ENCODE measurements at places on chromosomes 7 and 10.

DNA sequence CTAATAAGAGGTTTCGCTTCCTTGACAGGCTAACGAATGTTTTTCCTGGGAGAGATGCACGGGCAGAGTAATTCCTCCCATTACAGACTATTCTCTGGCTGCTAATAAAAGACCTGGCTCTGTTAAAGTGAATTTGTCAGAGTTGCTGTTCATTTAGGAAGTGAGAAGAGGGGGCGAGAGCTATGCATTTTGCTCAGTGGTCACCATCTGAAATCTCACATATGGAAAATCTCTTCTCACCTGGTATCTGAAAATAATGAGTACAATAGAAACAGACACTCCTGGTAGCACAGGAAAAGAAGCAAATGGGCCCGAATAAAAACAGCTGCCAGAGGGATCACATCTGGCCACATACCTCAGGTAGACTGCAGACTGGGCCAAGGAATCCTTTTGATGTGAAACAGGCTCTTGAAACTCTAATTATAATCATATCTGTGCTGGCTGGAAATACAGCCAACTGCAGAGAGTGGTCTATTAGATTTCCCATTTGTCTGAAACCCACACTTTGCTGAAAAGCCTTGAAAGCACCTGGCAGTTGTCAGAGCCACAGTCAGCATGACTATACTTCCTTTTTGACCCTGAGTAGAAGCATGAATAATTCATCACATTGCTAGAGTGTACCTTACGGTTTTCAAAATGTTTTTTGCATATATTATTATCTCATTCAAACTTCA, 33.6 kb downstream of the AOAH start:
- no peak for DNase-seq

DNA sequence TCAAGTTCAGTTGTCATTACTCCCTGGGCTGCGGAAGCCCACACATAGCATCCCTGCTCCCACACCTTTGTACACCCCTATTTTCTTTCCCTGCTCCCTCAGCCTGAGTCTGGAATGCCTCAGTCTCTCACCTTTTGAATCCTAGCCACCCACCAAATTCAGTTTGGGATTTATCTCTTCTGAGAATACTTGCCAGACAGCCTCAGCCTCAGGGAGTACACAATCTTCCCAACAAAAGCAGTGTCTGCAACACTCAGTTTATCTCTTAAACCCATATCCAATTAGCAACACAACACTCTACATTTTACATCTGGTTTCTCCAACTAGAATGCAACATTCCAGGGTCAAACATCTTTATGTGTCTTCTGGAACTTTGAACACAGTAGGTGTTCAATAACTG, 190.2 kb downstream of the GPAM start:
- DNase-seq: no peak

DNA sequence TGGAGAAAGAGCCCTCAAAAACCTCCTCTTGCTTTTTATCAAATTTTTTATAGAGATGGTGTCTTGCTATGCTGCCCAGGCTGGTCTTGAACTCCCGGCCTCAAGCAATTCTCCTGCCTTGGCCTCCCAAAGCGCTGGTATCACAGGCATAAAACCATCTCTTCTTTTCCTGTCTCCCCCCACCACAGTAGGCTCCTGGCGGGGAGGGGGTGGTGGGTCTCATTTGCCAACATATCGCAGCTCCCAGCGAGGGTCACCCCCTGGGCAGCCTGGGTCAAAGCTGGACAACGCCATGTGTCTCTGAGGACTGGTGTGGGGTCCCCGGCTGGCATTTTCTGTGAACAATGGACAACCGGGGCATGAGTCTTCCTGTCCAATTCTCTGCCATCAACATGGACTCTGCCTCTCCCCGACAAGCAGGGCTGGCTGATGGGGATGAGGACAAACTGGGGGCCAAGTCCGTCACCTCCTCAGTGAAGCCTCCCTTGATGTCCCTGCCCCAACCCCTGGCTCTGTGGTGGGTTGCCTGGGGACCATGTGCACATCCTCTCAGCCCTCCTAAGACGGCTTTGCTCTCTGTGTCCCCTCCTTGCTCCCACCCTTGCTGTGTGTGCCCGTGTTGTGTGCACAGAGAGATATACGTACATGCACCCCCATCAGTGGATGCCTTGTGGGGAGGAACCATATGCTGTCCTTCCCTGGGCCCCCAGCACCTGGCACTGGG, 86.4 kb upstream of the GNA12 start:
- no peak for DNase-seq

GRCh38 chr10:94092848-94093247, 99.1 kb downstream of the PLCE1 start:
- no peak for DNase-seq

DNA sequence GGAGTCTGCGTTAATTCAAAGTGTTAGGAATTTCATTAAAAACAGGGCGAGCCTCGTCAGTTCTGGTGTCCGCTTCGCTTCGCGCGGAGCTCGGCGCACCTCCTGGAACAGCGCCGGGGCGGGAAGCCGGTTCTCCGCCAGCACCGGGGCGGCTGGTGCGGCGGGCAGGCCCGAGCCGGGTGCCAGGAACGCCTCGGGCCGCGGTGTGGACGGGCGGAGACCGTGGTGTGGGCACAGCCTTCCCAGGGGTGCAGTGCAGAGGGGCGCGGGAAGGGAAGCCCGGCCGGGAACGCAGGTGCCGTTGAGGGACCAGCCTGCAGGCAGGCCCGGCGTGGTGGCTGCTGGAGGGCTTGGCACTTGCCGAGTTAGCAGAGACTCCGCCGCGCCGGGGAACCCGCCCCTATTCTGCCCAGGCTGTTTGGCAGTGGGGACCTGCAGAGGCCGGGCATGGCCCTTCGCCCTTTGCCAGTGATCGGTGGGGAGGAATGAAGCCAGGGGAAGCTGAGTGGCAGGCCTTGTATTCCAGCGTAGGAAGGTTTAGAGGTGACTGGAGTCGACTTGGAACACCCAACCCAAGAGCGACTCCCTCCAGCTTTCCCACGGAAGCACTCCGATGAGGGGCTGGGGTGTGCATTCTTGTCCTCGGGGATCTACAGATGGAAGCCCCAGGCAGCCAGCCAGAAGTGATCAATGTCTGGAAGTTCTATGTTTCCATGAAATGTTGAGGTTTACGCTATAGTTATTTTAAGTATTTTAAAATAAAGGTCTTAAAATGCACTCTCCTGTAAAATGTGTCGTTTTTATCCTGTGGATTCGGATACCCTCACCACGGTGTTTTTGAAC, 945 bp upstream of the RHEB start:
- DNase-seq: peak; percentile 48

- DNase-seq: no peak
These were observed 2.0 kb downstream of the MICALL2 start for GRCh38 chr7:1457059-1457948.

DNA sequence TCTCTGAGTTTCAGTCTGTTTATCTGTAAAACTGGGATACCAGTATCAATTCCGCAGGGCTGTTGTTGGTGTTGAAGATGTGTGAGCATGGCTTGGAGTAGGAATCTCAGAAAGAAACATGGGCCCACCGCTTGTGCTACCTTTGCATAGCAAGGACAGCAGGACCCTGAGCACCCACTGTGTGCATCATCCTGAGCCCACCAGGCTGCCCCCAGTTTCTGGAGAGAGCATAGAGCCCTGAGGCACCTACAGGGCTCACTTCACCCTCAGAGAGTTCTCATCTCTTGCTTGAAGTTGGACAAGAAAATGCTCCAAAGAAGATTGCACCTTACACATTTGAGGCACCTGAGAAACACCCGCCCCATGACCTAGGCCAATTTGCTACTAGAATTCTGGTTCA, 12.9 kb downstream of the PRLHR start:
- DNase-seq: no peak

GRCh38 chr10:13195016-13195415, 33.7 kb downstream of the MCM10 start:
- DNase-seq: no peak

DNA sequence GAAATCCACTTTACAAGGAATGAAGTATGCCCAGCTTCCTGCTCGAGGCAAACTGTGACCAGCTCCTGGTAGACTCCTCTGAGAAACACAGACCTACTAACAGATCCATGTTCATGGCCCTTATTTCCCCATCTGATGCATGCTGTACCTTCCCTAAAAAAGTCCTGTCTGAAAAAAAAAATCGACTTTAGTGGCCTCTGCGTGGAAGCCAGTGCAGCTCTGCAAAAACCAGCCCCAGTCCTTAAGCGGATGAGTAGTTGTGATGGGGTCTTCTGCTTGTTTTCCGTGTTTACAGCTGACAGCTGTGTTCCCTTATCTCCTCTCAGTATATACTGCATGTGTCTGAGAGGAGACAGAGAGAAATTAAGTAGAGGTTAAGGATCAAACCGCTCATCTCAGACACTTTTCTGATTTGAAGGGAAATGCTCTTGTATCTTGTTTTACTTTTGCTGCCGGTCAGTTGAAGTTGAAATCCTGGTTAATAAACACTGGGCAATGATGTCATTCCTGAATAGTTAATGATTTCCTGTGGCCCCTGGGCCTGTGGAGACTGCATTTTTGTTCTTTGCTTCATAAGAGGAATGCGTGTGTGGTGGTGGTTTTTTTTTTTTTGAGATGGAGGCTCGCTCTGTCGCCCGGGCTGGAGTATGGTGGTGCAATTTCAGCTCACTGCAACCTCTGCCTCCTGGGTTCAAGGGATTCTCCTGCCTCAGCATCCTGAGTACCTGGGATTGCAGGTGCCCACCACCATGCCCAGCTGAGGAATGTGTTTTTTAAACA, 67.6 kb downstream of the DOCK1 start:
- no peak for DNase-seq

DNA sequence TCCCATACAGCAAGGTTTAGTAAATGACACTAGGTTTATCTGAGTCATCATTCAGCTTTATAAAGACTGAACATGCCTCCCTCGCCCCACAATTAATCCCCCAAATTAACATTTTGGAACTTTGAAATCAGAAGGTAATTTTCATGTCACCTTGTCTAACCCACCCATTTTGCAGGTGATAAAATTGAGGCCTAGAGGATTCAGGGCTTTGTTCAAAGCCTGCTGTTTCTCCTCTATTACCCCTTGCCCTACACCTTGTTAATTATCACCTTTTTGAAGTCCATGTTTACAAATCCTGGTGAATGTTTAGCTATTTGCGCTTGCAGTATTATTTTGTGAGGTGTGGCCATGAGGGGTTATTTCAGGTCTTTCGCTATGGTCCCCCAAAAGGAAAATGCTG, 120.5 kb downstream of the RTKN2 start:
- DNase-seq: no peak

Data from glutamatergic neuron (in vitro differentiated cells).